ENCODE measurements at places on chromosomes 1 and 21. TPM values are rescaled to one million over a fixed set of nuclear protein-coding genes. Genes with fewer than 3 reads are reported as not detected.

The SLC6A17 gene
- total RNA-seq, result 5.6 TPM

The WDR4 gene
- 29.7 TPM for total RNA-seq

The EDN2 gene
- 46.3 TPM for total RNA-seq

The CHML gene
- total RNA-seq, result 8.1 TPM

The ERG gene
- total RNA-seq, result 0.06 TPM

Data from A549 treated with AZD2906 at 1 μM for 4 hours (cell line).